ENCODE measurements at places on chromosomes 16 and 17.

- no peak for DNase-seq
These were observed 98.5 kb downstream of the METRNL start for GRCh38 chr17:83177611-83178532.

GRCh38 chr16:9438991-9439390 lies 347.5 kb downstream of the HAPSTR1 start:
- no peak for DNase-seq

- no peak for DNase-seq
These were observed 13.5 kb downstream of the RGS11 start for GRCh38 chr16:262121-262745.

DNA sequence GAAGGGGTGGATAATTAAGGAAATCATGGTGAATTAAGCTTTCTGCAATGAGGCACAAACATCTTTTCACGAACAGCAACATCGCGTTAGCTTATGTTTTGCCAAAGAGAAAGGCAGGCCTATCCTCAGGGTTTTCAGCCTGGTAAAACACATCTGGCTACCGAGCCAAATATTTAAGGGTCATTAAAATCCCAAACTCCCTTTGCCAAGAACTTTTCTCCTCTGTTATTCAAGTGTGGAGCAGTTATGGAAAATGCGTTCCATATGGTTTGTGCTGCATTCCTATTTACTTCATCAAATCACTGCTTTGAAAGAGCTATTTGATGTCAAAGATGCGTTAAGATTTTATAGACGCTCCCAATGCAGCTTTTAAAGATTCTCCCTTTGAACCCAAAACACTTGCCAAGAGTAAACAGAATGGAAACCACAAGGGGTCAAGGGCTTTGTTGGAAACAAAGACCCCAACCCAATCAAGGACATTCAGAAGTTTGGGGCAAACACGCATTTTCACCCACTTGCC lies 308.3 kb upstream of the CDH5 start:
- DNase-seq, result no peak

- DNase-seq, result no peak
These were observed 61.5 kb downstream of the MYOCD start for GRCh38 chr17:12727076-12727760.

DNA sequence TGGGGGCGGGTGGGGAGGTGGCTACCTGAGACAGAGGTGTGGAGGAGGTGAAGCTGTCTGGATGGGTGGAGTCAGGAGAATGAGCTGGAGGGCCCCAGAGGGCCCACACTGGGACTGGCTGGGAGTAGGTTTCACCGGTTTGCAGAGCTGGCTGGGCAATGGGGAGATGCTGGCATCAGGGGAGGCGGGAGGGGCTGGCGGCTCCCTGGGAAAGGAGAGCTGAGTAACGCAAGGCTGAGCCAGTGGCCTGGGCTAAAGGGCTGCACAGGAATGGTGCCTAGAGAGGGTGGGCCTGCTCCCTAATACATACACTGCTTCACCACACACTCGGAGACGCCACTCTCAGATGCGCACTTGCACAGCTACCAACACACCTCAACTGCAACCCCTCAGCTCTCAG lies 12.4 kb downstream of the P3H4 start:
- no peak for DNase-seq

DNA sequence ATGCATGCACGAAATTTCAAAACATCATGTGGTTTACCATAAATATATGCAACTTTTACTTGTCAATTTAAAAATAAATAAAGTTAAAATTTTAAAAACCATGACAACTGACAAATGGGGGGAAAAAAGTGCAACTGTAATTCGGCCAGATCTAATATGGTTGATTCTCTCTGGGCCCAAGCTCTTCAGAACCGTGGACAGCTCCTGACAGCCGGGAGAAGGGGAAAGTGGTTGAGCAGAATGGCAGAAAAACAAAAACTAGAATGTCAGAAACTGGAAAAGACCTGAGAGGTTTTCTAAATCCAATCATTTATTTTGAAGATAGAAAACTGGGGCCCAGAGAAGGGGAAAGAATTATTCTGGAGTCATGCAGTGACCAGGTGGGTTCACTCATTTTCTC lies 126.6 kb downstream of the TMEM132E start:
- no peak for DNase-seq

All from bone marrow (tissue), 2 donors.